Nephron progenitor cell (in vitro differentiated cells): ENCODE measurements at places on chromosomes 2 and 18.

DNA sequence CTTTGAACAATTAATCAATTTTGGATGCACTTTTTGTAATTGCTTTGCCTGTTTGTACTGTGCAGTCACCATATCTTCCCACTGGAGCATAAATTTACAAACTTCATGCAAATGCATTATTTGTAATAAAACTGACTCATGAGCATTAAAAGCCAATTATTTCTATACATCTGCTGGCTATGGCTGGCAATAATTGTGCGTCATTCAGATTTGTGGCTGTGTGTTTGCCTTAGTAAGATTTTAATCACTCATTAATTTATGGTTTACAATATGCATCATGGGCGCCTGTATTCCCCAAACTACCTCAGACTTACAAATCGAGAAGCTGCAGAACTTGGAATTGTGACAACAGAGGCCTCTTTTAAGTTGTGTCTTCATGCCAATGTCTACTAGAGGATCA lies 132.4 kb upstream of the TRIB2 start:
- no peak for DNase-seq

DNA sequence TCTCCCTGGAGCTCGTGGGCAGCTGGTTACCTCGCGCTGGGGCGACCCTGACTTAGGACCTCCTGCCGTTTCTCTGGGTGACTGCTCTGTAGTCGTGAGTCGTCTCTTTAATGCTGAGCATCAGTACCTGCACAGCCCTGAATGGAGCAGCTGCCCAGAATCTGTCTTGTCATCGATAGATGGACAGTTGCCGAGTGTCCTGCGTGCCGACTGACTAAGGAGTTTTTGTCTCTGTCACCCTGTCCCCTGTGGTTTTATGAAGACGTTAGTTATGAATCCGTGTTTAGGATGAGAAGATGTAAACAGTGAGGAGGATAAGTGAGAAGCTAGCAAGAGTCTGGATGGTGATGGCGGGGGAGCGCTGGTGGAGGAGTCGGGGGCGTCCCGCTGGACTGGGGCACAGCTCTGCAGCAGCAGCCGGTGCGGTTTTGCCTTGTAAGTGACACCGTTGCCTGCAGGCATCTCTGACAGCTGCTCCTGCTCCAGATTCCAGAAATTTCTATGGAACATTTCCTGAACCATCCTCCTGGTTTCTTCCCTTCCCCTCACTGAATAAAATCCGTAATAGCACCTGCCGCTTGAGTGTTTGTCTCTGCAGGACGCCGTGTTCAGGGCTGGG lies 13.3 kb downstream of the AGAP1 start:
- no peak for DNase-seq

- no peak for DNase-seq
These were observed 85.6 kb upstream of the TSPYL6 start for GRCh38 chr2:54341656-54342055.

- no peak for DNase-seq
These were observed 265.3 kb downstream of the MYCN start for GRCh38 chr2:16205631-16206030.

DNA sequence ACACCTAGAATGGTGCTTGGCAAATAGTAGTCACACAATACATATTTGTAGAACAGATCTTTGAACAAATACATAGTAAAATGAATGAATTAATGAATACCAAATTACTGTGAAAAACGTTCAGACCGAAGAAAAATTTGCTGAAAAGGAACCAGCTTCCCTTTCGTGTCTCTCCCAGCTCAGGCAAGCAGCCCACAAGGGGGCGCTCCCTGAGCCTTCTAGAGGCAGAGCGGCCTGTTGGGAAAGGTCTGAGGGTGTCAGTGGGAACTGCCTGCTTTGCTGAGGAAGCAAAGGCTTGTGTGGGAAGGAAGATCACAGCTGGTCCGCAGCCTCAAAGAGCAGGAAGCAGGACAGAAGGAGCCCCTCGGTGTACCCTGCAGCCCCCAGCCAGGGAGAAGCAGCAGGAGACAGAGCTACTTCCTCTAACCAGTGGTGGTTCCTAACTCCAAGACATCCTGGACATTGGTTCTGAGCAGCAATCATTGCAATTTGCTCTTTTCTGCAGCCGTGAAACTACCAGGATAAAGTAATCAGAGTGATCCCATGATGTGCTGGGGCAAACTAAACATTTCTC lies 231.1 kb downstream of the ANKRD30B start:
- DNase-seq = no peak

GRCh38 chr18:58975296-58975695 lies 110.6 kb downstream of the ZNF532 start:
- DNase-seq = no peak

DNA sequence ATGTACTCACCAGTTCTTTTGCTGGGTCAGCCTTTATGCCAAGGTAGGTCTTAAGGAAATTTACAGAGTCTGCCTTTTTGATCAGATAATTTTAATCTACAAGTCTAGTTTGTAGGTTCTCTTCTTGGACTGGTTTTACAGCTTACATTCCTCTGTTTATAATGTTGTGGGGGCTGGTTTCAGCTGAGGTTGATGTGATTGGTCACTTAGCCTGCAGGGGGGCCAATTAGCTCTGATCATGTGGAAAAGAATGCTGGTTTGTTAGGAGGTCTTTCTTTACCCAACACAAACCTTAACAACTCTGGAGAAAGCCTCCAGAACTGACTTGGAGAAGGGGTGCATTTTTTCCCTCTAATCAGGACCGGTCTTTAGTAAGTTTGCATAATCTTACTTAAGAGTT lies at the start of gene KCNJ13:
KCNJ13 (minus strand) TSS at position 131 of the 400 bp plus-strand sequence. CDS start 5,203 bp downstream, outside the sequence.
- peak; percentile 14 for DNase-seq

DNA sequence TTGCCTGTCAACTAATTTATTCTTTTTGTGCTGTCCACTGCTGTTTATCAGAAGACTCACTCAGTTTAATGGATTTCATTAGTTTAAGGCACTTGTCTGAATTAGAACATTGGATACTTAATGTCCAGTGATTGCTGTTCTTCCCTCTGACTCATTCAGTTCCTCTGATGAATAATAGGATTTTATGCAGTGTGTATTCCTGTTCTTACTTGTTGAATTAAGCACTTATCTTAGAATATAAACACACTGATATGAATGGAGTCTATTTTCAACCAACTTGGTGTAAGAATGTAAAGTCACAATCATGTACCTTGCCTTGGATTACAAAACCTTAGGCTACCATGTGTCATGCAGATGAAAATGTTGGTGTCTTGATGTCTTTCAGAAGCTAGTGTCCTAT lies 87.0 kb upstream of the PROKR1 start:
- DNase-seq = no peak

DNA sequence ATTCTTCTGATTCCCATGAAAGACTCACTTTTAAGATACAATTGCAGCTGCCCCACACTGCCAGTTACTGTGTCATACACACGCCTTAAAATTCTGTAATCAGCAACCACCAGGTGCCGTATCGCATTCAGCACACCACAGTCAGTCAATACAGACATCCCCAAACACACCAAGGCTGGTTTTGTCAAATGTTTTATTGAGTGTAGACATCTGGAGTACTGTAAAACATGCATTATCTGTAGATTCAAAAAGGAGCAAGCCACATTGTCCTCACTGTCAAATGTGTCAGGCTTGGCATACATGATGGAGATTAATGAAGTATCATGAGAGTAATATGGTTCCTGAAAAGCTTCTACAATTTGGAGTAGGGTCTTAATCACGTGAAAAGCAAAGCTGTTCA lies 109.7 kb upstream of the SP3 start:
- DNase-seq = no peak

DNA sequence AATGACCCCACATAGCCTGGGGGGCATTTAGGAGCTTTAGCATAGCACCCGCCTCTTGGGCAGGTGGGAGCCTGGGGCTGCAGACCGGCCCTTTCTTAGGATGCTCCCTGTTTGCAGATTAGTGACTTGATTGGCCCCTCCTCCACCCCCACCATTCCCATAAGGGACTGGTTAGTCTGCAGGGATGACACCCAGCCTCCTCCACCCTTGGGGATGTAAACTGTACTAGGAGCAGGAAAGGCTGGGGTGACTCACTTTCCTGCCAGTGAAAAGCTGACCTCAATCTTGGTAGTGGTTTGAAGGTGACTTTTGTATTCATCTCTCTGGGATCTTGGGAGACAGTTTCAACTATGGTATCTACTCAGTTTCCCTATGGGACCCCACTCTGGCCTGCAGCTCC lies 24.2 kb downstream of the CTIF start:
- no peak for DNase-seq

DNA sequence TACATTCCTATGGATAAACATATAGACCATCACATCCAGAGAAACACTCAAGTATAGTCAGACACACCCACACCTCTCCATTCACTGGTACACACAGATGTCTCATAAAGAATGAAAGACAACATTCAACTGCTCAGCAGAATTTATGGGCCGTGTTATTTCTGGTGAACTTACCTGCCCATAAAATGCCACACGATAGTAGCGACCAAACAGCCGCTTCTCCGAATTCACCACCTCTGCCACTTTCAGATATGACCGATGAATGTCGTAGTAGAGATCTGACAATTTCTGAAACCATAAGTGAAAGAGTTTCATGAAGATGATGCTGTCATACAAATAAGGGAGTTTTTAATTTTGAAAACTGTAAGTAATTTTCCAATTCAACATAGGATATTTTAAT lies 70.7 kb upstream of the CCDC195 start:
- DNase-seq = no peak
